ENCODE measurements at places on chromosomes 1 and 21.

DNA sequence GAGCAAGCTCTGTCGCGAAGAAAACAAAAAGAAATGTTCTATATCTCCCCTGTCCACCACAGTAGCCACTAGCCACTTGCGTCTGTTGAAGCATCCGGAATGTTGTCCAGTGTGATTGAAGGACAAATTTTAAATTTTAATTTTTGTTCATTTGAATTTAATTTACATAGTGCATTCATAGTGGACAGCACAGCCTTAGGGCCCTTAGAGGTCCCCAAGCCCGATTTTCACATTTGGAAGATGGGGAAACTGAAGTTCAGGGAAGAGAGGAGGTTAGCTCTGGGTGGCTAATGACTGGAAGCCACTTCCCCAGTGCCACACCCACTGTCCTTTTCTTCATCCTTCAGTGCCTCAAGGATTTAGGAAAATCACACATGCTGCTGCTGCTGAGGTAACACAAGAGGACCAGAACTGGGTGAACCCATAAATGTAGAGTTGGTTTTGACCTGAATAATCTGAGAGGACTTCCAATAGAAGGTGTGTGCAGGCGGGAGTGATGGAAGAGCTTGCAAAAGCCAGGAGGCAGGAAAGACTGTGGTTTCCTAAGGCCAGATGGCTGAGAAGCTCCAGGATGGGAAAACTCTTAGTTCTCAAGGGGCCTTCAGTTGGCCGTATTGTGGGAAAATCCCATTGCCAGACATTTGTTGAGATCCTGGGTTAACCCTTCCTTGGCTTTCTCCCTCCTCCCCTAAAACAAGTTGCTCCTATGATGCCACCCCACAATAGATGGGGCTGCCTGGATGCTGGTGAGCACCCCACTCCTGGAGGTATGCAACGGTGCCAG is 49.5 kb downstream of the TRIM11 start:
- no peak for DNase-seq

DNA sequence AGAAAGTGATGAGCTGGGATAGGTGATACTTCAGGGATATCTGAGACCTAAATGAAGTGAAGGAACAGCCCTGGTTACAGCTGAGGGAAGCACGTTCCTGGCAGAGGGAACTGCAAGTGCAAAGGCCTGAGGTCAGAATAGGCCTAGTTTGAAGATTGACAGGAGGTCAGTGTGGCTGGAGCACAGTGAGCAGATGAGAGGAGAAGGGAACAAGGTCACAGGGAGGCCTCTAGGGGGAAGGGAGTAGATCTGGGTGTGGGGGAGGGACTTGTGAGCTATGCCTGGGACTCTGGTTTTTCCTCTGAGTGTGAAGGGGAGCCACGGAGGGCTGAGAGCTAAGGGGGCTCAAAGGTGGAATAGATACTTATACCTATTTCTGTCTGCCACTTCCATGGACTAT is 736.4 kb downstream of the MATN1 start:
- peak; percentile 52 for DNase-seq

GRCh38 chr1:107525145-107525544 is 384.3 kb downstream of the NTNG1 start:
- no peak for DNase-seq

DNA sequence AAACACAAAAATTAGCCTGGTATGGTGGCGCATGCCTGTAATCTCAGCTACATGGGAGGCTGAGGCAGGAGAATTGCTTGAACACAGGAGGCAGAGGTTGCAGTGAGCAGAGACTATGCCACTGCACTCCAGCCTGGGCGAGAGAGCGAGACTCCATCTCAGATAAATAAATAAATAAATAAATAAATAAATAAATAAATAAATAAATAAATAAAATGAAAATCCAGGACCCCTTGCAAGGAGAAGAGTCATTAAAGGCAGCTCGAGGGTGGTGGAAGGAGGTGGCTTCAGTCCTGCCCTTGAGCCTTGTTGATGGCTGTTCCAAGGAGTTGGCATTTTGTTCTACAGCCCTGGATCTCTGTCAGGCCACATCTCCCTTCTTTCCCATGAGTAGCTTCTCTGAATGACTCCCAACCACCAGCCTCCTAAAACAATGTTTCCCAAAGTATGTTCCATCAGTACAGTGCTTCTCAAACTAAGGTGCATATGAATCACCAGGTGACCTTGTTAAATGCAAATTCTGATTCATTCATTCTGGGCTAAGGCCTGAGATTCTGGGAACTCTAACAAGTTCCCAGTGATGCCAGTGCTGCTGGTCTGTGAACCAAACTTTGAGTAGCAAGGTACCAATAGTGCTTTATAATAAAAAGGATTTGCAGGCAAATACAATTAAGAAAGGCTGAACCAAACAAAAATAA is 99.0 kb downstream of the KCNN3 start:
- DNase-seq = no peak

GRCh38 chr1:212020975-212021374 is 14.4 kb downstream of the INTS7 start:
- no peak for DNase-seq

- no peak for DNase-seq
These were observed 46.6 kb downstream of the MAST2 start for GRCh38 chr1:45850017-45850416.

- no peak for DNase-seq
These were observed 2.6 kb downstream of the GATAD2B start for GRCh38 chr1:153919876-153920852.
